Testis (tissue), 5 donors: ENCODE measurements at places on chromosomes 16 and 17. TPM values are rescaled to one million over a fixed set of nuclear protein-coding genes. Genes with fewer than 3 reads are reported as not detected.

- no peak for DNase-seq
Measured at GRCh38 chr17:76384987-76385891, 830 bp downstream of the SPHK1 start.

DNA sequence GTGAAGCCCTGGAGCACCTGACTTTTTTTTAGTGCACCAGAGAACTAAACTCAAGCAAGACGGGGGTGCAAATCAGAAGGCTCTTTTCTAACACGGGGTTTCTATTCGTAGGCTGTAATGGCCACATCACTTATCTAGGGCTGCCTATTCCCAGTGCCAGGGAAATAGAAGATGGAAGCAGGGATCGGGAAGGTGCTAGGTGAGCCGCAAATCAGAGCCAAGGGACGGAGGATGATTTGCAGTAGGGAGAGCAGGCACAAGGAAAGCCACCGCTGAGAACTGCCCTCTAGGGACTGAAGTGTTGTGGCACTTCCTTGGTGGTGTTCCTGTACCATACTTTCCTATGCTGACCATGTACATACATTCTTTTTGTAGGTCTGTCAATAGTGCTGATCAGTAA, 7.8 kb upstream of the SLC46A1 start:
- DNase-seq: no peak

DNA sequence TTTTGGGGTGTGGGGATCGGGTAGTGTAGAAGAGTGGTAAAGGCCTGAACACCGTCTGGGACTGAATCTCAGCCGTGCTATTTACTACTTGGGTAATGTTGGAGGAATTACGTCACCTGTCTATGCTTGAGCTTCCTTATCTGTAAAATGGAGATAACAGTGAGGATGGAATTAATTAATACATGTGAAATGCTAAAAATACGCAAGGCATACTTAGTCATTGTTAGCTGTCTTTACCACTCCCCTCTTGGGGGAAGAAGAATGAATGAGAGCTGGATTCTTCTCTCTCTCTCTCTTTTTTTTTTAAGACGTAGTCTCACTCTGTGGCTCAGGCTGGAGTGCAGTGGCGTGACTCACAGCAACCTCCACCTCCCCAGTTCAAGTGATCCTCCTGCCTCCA, 41.1 kb upstream of the TANGO6 start:
- no peak for DNase-seq

- DNase-seq: no peak
Measured at GRCh38 chr17:68830313-68830712, 124.9 kb downstream of the ABCA8 start.

CHRNE gene
- total RNA-seq: 2.6 TPM

KCNAB3 gene
- total RNA-seq: 5.2 TPM

NACA2 gene
- 31.1 TPM for total RNA-seq

SGCA gene
- total RNA-seq: 2.4 TPM
